Hindlimb muscle (tissue), 1 donor: ENCODE measurements at places on chromosomes 1 and 21. TPM values are rescaled to one million over a fixed set of nuclear protein-coding genes. Genes with fewer than 3 reads are reported as not detected.

ATAD3C gene
- 0.90 TPM for polyA plus RNA-seq

RERE gene
- 93.9 TPM for polyA plus RNA-seq

RNPEP gene
- 20.1 TPM for polyA plus RNA-seq

MTARC2 gene
- polyA plus RNA-seq = 17.4 TPM

CFHR4 gene
- polyA plus RNA-seq = not detected

NEGR1 gene
- 18.1 TPM for polyA plus RNA-seq

RAB42 gene
- 7.0 TPM for polyA plus RNA-seq

TTC22 gene
- polyA plus RNA-seq = 0.17 TPM

AADACL3 gene
- polyA plus RNA-seq = not detected

CCDC27 gene
- polyA plus RNA-seq = 0.14 TPM

CFHR2 gene
- not detected for polyA plus RNA-seq

CYP4A22 gene
- 0.13 TPM for polyA plus RNA-seq

OR2T11 gene
- polyA plus RNA-seq = not detected

MFN2 gene
- polyA plus RNA-seq = 64.6 TPM

SLC45A3 gene
- 2.3 TPM for polyA plus RNA-seq
